ENCODE measurements at places on chromosomes 16 and 17.
A peak's percentile ranks its signal among the peaks of the same experiment; 100 is the strongest.

GRCh38 chr17:74645010-74645409, 21.5 kb upstream of the CD300E start:
- no peak for DNase-seq

DNA sequence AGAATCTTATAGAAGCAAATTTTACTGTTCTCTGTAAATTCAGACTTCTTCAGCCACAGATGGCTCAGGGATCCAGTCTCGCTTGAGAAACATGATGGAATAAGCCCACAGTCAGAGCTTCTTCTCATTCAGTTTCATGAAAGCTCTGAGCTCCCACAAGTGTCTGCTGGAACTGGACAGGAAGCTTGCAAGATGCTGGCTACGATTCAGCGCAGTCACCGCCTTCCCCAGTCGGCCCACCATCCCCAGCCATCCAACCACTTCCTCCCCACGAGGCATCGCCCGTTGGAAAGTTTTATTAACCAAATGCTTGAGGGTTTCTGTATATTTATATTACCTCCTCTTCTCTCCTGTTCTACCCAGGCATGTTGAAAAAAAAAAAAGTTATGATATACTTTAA, 171.7 kb downstream of the ZFHX3 start:
- no peak for DNase-seq

- DNase-seq, result no peak
These were observed 118.1 kb downstream of the STXBP4 start for GRCh38 chr17:55086635-55087058.

DNA sequence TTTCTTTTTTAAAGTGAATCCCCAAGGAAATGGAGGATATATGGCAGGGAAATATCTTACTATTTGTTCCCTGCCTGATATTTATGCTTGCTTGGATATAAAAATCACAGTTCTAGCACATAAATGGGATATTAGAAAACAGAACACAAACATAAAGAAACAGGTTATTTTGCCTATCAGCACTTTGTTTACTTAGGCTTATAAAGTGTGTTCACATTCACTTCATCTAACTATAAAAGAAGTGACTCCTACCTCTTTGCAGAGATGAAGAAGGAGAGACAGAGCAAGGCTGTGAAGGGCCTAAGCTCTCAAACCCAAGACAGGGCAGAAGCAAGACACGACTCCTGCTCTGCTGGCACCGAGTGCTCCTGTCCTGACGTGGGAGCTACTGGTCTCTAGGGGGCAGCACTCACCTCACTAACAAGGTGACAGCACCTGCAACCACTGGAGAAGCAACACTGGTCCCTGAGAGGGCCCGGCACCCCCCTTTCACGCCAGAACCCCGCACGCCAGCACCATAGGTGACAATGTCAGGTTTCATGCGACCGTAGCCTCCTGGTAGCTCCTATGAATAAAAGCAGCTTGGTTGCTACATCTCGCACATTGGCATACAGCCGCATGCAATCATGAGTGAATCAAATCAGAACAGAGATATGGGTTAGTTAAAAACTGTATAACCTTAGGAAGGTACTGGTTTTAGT, 32.0 kb downstream of the MBTPS1 start:
- DNase-seq, result peak; percentile 81

DNA sequence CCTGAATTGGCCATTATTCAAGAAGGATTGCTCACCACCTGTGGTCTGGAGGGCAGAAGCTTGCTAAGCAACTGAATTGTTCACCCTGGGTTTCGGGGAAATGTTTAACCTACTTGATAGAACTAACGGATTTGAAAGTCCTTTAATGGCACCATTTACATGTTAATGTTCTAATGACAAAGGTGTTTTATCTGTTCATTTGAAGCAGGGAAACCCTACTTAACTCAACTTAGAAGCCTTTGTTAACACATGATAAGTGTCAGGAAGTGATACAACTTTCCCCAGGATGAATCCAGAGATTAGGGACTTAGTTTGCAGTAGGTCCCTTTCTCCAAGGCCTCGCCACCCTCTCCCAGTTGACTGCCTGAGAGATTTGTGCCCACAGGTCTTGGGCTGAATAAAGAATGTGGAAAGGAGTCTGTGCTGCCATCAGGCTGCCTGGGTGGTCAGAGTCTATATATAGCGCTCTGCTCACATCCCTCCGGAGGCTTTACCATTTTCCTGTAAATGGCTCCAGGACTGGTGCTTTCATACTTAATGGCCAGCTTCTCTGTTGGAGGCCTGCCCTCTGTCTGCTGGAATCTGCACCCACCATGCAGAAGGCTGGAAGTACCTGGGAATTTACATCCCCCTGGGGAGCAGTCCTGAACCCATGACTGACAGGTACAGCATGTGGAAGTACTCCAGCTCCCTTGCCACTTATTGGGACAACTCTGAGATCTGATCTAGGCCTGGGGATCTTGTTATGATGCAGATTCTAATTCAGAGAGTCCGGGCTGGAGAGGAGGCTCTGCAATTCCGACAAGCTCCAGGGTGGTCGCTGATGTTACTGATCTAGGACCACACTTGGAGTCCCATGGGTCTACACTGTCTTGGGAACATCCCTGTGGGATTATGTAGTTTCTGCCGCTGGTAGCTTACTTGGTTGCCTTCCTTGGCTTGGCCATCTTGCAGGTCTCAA, 99.9 kb downstream of the ASIC2 start:
- DNase-seq, result no peak

DNA sequence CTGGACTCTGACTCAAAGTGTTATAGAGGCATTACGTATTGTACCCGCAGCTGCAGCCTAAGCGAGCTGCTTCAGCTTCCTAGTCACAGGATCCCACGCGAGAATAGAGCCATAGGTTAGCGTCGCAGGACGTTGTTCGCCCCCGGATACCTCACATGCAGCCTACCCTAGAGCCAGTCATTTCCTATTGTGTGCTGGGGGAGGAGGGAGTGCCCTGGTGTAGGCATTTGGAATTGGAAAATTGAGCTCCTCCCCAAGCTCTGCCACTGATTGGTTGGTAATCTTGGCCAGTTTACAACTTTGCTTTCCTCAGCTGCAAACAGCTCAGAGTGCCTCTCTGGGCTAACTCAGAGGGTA, 530 bp downstream of the NAA60 start:
- DNase-seq, result no peak

- no peak for DNase-seq
These were observed 225.8 kb downstream of the PMP22 start for GRCh38 chr17:15039366-15039765.

DNA sequence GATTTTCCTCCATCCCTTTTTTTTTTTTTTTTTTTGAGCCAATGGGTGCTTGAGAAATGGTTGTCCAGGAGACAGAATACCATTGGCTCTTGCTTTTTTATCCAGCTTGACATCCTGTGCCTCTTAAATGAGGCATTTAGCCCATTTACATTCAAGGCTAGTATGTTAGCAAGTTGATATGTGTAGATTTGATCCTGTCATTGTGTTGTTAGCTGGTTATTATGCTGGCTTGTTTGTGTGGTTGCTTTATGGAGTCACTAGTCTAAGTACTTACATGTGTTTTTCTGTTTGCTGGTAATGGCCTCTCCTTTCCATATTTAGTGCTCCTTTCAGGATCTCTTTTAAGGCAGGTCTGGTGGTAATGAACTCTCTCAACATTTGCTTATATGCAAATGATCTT, 14.1 kb upstream of the SLFN11 start:
- no peak for DNase-seq

DNA sequence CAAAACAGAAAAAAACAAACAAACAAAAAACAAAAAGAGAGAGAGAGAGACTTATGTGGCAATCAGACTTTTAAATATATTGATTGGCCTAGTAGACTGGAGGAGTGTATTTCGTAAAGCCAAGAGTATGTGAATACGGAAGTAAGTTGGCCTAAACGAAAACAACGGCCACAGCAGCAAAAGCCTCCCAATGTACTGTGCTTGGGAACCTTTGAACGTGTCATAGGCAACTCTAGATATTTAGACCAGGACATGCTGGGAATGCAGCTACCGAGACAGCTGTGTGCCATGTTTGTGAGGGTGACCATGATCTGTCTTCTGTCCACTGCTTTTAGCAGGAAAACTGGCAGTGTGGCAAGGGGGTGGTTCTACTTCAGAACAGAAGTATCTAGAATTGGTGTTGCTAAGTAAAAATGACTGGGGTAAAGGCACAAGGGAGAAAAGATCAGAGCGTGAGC, 7.4 kb downstream of the MAF start:
- DNase-seq, result no peak

DNA sequence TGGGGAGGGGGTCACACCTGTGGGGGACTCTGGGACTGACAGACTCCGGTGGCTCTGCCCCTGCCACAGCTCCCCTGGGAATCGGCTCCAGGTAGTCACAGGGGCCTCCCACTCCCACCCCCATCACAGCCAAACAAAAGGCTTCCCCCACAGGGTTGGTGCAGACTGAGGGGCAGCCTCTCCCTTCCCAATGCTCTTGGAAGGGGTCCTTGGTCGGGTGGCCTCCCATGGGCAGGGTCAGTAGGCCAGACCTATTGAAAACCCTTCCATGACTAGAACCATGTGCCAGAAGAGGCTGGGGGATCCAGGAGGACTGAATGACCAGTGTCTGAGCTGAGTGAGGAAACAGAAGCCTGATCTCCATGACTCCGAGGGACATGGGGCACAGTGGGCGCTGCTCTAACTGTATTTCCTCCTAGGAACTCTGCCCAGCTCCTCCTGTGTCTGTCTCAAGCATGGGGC, 28.6 kb downstream of the TK2 start:
- no peak for DNase-seq

GRCh38 chr16:57345021-57345420, 13.6 kb upstream of the CCL22 start:
- DNase-seq, result no peak

- no peak for DNase-seq
These were observed 6.9 kb upstream of the SLC13A2 start for GRCh38 chr17:28466521-28467048.

- DNase-seq, result no peak
These were observed 3.0 kb downstream of the SECTM1 start for GRCh38 chr17:82330322-82331239.

- no peak for DNase-seq
These were observed 23.4 kb upstream of the LGALS9 start for GRCh38 chr17:27607521-27608091.

- DNase-seq, result no peak
These were observed 82.3 kb upstream of the ZNF469 start for GRCh38 chr16:88300463-88300835.

GRCh38 chr16:48011878-48012658, 143.7 kb downstream of the ABCC12 start:
- DNase-seq, result no peak

DNA sequence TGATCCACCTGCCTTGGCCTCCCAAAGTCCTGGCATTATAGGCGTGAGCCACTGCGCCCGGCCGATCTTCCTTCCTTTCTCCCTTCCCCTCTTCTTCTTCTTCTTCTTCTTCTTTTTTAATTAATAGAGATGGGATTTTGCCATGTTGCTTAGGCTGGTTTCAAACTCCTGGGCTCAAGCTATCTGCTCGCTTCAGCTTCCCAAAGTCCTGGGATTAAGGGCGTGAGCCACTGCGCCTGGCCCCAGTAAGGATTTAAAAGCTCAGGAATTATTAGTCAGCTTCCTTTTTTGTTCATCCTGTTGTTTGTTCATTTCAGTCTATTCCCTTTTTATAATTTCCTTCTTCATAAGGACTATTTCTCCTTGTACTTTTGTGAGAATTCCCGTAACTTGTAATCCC, 32.7 kb upstream of the LRRC37A start:
- no peak for DNase-seq

GRCh38 chr17:75135946-75136345, 4.4 kb upstream of the NT5C start:
- no peak for DNase-seq

DNA sequence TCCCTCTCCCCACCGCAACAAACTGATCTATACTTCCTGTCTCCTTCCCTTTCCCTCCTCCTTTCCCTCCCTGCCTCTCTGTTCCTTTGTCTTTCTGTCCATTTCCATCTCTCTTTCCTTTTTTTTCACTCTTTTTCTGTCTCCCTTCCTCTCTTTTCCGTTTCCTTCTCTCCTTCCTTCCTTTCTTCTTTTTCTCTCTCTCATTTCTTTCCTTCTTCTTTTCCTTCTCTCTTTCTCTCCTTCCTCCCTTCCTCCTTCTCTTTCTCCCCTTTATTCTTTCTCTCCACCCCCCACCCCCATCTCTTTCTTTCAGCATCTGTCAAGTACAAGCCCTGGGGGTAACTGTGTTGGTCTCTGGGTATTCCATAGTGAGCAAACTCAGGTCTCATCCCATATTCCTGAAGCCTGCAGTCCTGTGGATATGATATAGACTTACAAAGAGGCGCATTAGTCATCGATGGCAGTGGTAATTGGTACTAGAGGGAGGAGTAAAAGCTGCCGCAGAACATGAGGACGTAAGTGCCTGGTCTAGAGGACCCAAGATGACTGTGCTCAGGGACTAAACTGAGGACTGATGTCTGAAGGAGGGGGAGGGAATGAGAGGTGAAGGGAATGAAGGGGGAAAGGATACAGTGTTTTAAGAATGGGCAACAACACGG, 50.4 kb downstream of the VAT1L start:
- DNase-seq, result no peak

- no peak for DNase-seq
These were observed 6.8 kb downstream of the ERAL1 start for GRCh38 chr17:28861393-28862203.

DNA sequence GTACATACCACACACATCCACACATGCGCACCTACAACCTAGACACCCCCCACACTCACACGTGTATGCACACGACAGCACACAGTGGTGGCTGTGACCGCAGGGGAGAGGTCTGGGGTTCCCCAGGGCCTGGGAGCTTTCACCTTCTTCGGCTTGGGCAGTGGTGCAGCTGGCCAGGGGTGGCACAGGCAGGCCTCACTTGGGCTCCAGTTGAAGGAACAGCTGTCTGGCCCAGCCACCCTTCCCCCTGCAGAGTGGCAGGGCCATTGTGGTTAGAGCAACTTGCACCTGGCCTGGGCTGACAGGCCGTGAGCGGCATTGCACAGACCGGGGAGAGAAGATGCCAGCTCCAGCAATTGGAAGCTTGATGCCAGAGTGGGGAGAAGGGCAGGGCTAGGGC, 114.5 kb upstream of the GSE1 start:
- no peak for DNase-seq

DNA sequence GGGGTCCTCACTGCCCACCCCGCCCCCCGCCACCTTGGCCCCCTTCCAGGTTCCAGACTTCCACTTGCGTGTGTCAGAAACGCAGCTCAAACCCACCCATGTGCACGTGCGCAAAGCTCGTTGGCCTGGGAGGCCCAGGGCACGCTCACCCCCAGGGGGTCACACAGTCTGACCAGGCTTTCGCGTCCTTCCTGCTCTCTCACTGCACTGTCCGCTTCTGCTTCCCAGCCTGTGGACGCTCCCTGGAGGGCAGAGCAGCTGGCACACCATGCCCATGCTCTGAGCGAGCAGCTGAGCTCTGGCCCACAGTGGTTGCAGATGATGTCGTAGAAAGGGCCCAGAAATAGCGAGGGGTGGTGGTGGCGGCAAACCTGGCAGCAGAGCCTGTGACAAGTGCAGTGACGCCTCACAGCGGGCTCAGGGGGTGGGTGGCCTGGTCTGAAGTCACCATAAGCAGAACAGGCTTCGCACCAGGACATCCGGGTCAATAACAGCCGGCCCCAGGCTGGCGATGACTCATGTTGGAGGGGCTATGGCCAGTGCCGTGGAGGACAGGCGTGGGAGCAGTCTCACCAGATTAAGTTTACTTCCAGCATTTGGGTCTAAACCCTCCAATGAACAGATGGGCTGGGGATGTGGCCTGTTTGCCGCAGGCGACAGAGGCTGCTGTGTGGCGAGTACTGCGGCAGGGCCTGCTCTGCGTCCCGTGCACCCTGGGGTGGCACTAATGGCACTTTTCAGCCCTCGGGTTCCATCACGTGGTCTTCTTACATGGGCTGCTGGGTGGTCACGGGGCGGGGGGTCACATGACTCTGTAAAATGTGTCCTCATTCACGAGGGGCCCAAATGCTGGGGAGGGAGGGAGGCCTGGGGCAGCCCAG, 49.0 kb downstream of the NT5M start:
- no peak for DNase-seq

Data from HEK293T (cell line).